Activated CD4-positive, alpha-beta T cell treated with anti-CD3 and anti-CD28 coated beads, Interleukin-2, amount 50 U/mL, for 16 hours (primary cell): ENCODE measurements at places on chromosomes 4 and X.
A peak's percentile ranks its signal among the peaks of the same experiment; 100 is the strongest.

DNA sequence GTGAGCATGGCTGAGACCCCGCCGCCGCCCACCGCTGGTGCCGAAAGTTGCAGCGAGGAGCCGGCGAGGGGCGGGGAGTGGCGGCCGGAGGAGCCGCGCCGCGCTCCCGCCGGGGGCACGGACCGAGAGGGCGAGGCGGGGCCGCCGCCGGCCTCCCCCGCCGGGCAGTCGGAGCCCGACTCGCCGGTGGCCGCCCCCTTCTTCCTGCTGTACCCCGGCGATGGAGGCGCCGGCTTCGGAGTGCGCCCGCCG is 16.5 kb downstream of the UTP3 start:
- no peak for DNase-seq

DNA sequence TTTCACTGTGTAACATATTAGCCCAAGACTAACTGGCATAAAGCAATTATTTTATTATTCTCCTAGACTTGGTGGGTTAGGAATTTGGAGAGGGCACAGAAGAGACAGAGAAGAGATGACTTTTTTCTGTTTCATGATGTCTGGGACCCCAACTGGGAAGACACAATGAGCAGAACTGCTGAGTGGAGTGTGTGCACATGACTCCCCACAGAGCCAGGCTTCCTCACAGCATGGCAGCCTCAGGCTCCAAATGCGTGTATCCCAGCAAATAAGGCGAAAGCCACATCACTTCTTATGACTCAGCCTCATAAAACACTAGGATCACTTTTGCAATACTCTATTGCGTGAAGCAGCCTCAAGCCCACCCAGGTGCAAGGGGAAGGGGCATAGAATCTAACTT is 68.4 kb downstream of the MFAP3L start:
- no peak for DNase-seq

DNA sequence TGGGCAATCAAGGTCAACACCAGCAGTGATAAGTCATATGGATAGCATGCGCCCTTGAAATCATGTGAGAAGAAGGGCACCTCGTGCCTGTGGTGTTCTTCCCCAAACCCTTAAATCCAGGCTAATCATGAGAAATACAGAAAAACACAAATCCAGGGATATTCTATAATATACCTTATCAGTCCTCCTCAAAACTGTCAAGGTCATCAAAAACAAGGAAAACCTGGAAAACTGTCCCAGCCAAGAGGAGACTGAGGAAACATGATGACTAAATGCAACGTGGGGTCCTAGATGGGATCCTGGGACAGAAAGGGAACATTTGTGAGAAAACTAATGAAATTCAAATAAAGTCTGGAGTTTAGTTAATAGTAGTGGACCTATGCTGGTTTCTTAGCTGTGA is 201.8 kb upstream of the FAM9B start:
- no peak for DNase-seq

DNA sequence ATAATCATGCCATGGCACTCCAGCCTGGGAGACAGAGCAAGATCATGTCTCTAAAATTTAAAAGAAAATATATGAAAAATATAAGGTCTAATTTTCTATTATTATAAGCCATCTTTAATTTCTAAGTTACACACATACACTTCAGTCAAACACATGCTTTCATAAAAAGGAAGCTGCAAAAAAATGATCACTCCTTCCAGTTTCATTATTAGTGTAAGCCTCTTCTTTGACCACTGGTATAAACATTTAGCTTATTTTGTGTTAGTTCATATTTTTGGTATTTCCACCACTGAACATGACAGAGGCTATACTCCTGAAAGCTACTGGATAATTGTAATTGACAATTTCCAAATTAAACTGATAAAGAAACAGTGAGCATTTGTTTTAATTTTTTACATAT is 163.3 kb upstream of the USP38 start:
- DNase-seq: peak; percentile 16

DNA sequence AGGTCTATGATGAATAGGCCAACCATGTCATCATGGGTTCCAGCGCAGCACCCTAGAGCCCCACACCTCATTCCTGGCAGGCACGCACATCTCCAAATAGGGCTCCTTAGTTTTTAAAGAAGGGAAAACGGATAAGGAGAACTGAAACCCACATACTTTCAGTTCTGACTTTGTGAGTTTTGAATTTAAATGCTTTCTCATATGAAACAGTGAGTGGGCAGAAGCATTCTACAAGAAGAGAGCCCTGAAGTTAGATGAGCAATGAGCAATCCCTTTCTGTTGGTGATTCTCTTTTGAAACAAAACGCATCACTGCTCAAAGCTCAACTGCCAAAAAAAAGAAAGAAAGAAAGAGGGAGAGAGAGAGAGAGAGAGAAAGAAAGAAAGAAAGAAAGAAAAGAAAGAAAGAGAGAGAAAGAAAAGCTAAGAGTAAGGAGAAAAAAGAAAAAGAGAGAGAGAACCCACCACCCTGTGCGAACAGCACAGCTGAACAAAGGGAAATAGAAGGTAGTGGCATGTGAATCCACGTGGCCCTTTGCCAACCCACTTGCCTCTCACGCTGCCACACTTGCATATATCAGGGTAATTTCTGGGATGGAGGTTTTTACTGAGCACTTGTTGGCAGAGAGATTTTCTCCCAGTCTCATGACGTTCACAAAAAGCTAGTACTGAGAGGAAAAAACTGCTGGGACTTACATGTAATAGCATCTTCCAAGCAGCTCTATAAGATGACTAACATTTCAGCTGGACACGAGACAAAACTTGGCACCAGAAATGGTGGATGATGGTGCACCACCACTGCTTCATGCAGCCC is 31.0 kb downstream of the TMSB4X start:
- peak; percentile 60 for DNase-seq

- DNase-seq: no peak
These were observed 48.6 kb upstream of the ARSJ start for GRCh38 chr4:114028071-114028470.

DNA sequence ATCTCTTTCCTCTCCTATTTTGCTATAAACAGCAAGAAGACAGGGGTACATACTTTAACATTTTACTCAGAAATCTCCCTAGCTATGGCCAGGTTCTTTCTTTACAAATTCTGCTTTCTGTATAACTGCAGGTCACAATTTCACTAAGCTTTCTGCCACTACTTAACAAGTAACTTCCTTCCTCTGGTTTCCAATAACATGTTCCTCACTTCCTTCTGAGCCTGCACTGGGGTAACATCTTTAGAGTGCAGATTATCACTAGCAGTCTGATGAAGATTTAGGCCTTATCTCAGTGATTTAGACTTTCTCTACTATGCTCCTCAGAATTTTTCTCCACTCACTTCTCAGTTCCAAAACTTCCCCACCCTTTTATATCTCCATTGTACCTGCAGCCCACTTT is 1930.5 kb upstream of the AGA start:
- DNase-seq: no peak

GRCh38 chr4:107619731-107620130 is 100.3 kb downstream of the PAPSS1 start:
- no peak for DNase-seq

DNA sequence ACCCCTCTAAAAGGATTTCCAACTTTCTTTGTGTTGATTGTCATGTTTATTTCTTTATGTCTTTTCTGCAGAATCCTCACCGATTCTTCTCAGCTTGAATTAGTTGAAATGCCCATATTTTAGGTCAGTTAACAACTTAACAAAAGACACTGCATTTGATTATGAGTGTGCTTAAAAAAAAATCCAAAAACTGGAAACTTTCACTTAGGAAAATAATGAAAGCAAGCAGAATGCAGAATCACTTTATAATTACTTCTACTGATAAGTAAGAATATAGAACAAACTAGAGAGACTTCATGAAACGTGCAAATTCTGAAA is 111.0 kb upstream of the PTPN13 start:
- no peak for DNase-seq

DNA sequence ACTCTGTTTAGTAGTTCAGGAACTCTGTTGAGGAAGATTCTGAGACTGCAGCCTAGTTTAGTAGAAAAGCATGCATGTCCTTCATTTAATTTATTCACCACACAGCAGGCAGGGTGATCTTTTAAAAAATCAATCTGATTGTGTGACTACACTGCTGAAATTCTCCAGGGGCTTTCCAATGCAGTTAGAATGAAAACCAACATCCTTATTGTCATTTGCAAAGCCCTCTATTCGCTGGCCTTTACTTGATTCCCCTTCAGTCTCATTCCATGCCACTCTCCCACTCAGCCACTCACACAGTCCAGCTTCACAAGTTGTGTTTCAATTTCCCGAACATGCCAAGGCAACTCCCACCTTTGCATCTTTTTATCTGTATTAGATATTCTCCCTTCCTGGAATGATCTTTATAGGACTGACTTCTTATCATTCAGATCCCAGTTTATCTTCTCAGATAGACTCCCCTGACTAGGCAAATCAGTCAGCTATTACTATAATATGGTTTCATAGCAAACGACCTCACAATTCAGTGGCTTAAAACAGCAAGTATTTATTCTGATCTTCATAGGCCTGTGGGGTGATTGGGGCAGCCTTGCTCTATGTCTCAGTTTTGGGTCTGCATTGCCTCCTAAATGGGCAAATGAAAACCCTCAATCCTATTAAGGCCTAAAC is 21.3 kb upstream of the FTHL17 start:
- DNase-seq: peak; percentile 42

- DNase-seq: no peak
These were observed 145.3 kb upstream of the VCX3B start for GRCh38 chrX:8319359-8319758.

DNA sequence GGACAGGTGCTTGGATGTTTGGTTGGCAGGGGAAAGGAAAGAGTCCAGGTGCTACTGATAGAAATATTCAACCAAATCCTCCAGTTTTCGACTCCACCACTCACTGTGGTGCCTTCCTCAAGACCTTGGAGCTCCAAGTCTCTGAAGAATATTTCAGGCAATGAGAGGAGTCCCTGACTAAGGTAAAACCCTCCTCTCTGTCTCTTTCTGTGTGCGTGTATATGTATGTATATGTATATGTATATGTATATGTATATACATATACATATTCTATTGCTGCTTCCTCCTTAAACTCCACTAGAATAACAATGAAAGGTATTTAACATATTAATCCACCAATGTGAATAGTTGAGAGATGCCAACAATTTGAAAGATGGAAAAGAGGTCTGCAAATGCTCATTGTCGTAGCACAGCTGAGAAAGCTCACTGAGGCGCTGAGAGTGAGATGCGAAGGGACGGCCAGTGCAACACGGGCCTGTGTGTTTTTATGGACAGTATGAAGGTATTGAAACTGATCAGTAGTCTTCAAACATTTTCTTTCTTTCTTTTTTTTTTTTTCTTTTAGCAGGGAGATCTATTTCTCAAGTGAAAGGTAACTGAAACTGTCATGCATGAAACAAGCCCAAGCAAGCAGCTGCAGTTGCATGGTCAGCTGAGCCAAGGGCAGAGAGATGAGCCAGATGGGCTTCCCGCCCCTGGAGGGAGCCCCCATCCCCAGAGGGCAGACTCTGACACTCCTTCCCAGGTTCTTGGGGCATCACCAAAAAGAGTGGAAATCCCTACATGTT is 41.1 kb upstream of the HS3ST1 start:
- no peak for DNase-seq

GRCh38 chrX:57596516-57596915 is 4.7 kb downstream of the ZXDB start:
- DNase-seq: no peak
